Activated CD8-positive, alpha-beta T cell treated with anti-CD3 and anti-CD28 coated beads for 36 hours (primary cell): ENCODE measurements at places on chromosomes 1 and 21. TPM values are rescaled to one million over a fixed set of nuclear protein-coding genes. Genes with fewer than 3 reads are reported as not detected.

The FAM43B gene
- total RNA-seq: not detected

The SLX9 gene
- 76.5 TPM for total RNA-seq

The CLCA4 gene
- total RNA-seq: not detected

The KCND3 gene
- total RNA-seq: not detected

The PPIAL4G gene
- total RNA-seq: 0.07 TPM

The GBP1 gene
- 69.6 TPM for total RNA-seq

The TMCO1 gene
- 57.9 TPM for total RNA-seq

The FAM177B gene
- total RNA-seq: not detected

The OR2M3 gene
- not detected for total RNA-seq

The CASZ1 gene
- 2.9 TPM for total RNA-seq

The LCE6A gene
- not detected for total RNA-seq

The AADACL3 gene
- not detected for total RNA-seq

The SH3D21 gene
- total RNA-seq: 21.0 TPM

The GRIK1 gene
- not detected for total RNA-seq

The TFF2 gene
- not detected for total RNA-seq

The CGN gene
- 1.7 TPM for total RNA-seq

The OR2T6 gene
- total RNA-seq: not detected

The TRIM46 gene
- 5.8 TPM for total RNA-seq

The SLAMF7 gene
- 93.5 TPM for total RNA-seq

The RAB7B gene
- not detected for total RNA-seq

The CYP2J2 gene
- 1.4 TPM for total RNA-seq

The GPR37L1 gene
- total RNA-seq: not detected

The ZNF593OS gene
- total RNA-seq: not detected

The DCDC2B gene
- not detected for total RNA-seq

The SPRR2F gene
- not detected for total RNA-seq

The C1orf87 gene
- total RNA-seq: not detected

The OR14K1 gene
- total RNA-seq: not detected

The NCSTN gene
- 36.6 TPM for total RNA-seq

The A3GALT2 gene
- total RNA-seq: not detected

The SH2D5 gene
- total RNA-seq: 1.6 TPM

The AADACL4 gene
- total RNA-seq: not detected
